NCI-H1930 (cell line): ENCODE measurements at places on chromosomes 7 and 10.

DNA sequence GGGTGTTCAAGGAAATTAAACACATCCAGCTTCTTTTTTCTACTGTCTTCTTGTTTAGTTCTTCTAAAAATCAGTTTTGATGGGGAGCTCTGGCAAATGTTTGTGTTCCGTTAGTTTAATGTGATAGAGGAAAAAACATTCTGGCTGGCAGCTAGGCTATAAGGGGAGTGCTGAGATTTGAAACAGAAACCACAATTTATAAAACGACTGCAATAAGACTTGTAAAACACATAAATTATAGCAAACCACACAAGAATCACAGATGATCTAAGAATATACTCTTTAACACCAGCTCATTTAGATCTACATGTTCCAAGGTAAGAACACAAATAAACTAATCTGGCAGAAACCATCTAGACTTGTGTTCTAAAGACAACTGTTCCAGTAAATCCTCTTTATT is 425.5 kb downstream of the CNTNAP2 start:
- no peak for DNase-seq

GRCh38 chr7:146138926-146139325 is 22.3 kb downstream of the CNTNAP2 start:
- no peak for DNase-seq

DNA sequence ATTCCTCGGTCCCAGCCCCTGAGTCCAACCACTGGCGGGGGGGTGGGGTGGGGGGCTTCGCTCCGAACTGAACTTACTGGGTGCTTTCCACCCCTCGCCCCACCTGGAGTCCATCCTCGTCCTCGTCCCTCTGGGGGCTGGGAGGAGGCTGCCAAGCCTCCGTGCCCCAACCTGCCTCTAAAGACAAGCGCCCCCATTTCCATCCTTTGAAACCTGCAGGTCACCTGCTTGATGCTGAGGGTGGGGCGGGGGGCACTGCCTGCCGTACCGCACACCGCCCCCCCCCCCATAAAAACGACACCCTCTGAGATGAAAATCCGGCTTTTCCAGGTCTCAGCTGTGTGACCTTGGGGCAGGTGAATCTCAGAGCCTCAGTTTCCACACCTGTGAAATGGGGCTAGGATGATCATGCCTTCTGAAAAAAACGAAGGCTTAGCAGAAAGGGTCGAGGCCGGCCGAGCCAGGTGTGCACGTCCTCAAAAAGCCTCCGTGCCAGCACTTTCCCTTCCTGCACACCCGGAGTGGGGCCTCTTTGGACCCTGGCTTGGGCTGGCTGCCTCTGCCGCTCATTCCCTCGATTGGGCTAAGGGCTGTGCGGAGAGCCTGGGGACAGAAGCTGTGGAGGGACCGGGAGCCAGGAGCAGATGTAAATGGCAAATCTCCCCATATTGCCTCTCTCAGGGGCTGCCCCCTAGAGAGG is 967 bp downstream of the ELFN1 start:
- DNase-seq = no peak

GRCh38 chr7:139594911-139595476 is 71.5 kb downstream of the CLEC2L start:
- DNase-seq = no peak

DNA sequence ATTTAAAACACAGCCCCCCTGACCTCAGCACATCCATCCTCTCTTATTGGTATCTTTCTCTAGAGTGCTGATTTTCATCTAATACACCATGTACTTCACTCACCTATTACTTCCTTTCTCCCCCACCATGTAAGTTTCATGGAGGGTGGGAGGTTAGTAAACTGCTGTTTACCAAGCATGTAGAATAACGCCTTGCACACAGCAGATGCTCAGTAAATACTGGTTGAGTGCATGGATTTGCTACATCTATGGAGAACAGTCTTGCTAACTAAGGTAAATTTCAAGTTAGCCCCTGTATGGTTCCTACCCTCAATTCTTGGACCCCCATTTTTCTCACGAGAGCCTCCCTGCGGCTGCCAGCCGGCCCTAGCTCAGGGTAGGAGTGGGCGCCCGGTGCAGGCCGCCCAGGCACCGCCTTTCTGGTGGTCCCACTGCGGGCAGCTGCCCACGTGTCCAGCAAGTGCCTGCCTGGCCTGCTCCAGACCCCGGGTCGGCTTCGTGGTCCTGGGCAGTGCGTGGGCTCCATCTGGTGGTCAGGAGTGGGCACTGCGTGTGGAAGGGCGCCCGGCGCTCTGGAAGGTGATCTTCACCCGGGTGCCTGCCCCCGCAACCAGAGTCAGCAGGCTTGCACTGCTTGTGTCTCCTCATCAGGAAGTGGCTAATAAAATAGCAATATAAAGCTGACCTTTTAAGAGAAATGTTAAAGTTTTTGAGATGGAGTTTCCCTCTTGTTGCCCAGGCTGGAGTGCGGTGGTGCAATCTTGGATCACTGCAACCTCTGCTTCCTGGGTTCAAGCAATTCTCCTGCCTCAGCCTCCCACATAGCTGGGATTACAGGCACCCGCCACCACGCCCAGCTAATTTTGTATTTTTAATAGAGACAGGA is 63.4 kb upstream of the DNAJB6 start:
- DNase-seq = no peak

- no peak for DNase-seq
Measured at GRCh38 chr10:71771821-71772617, 1.3 kb downstream of the VSIR start.

GRCh38 chr10:124558339-124559321 is 97.0 kb downstream of the LHPP start:
- DNase-seq = no peak

- DNase-seq = no peak
Measured at GRCh38 chr10:63711867-63712716, 190.9 kb downstream of the REEP3 start.

GRCh38 chr10:30842894-30843293 is 188.8 kb downstream of the ZNF438 start:
- no peak for DNase-seq

DNA sequence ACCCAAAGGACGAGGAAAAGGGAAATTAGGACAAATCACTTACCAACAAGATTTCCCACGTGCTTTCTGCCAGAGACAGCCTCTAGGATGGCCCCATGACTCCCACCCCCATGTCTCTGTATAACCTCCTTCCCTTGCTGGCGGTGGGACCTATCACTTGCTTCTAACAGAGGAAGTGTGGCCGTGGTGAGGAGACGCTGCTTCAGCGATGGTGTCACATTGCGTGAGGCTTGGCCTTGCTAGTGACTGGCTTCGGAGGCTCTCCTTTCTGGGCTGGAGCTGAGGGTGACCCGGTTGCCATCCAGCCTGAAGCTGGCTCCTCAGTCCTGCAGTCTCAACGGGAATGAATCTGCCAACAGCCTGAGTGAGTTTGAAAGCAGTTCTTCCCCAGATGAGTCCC is 123.7 kb downstream of the ANLN start:
- no peak for DNase-seq

DNA sequence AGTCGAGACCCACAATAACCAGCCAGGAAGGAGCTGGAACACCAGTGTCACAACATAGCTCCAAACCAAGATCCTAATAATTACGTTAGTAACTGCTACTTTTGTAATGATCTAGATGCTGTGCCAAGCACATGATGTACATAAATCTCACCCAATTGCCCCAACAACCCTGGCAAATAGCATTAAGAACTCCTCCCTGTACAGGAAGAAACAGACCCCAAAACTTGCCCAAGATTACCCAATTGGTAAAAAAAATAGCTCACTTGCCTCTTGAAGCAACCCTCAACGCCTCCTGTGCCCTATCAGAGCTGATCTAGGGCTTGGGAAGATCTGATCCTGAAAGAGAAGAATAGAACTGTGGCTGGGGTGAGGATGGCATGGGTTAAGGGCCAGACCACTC is 628.7 kb upstream of the AUTS2 start:
- DNase-seq = no peak

GRCh38 chr7:125279961-125280360 is 350.3 kb upstream of the POT1 start:
- DNase-seq = no peak

GRCh38 chr7:99472561-99473314 is at the start of gene ZNF789:
Gene ZNF789 (plus strand): TSS chr7:99472890. CDS start chr7:99476457, 3,567 bp downstream.
- peak; percentile 99 for DNase-seq

DNA sequence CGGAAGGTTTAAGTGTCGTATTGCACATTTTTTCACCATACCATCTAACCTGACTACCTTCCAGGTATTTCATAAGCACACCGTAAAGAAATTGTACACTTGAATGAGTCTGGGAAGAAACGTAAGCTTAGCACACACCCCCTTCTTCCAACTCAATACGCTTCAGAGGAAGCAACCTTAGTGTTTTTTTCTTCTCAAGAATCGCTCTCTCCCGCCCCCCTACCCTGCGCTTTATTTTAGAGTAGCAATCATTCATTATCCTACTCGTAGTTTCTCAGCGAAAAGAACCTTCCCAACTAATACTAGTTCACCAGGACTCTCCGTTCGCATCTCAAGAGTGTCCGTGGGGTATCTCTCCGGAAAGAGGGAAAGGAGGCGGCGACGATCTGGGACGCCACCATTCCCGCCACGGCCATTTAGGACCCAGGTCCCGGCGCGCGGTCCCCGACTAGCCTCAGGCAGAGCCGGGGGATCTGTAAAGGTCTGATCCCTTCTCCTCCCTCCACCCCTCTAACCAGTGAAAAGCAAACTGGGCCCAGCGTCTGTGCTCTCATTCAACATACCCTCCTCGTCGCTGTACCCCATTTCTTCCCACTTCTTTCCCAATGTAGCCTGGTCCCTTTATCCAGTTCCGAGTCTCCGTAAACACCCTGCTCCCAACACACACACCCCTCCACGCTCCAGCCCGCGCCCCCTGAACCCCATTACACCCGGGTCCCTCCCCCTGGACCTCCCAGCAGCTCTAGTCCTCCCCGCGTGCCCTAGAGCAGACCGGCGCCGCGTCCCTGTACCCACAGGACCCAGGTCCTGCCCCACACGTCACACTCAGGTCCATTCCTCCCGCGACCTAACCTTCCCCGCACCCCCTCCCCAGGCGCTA is 16.0 kb downstream of the MYOZ1 start:
- no peak for DNase-seq

GRCh38 chr10:132783165-132783939 is 2.6 kb downstream of the NKX6-2 start:
- DNase-seq = no peak

GRCh38 chr7:24836084-24836483 is 78.8 kb upstream of the GSDME start:
- no peak for DNase-seq

DNA sequence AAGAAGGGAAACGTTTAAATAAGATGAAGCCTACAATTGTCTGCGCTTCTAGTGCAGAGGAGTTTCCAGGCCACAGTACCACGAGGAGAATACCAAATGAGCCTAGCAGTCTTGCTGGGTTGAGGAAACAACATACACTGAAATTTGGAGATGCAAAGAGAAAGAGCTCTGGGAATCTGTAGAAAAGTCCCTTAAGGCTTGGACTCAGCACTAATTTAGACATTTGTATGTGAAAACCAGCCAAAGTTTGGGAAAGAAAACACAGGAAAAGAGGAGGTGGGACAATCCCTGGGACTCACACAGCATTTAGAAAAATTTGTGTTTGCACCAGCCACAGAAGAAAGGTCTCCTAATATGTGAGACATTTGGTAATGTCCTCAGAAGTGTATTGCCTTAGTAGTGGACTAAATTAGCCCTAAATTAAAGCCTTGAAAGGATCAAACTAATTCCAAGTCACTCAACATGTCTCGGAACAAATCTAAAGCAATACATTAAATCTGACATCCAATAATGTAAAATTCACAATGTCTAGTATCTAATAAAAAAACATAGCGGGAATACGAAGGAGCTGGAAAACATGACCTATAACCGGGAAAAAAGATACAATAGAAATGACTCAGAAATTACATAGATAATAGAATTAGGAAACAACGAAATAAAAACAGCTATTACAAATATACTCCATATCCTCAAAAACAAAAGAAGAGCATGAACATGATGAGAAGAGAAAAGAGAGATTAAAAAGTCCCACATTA is 187.1 kb upstream of the NAMPT start:
- no peak for DNase-seq

DNA sequence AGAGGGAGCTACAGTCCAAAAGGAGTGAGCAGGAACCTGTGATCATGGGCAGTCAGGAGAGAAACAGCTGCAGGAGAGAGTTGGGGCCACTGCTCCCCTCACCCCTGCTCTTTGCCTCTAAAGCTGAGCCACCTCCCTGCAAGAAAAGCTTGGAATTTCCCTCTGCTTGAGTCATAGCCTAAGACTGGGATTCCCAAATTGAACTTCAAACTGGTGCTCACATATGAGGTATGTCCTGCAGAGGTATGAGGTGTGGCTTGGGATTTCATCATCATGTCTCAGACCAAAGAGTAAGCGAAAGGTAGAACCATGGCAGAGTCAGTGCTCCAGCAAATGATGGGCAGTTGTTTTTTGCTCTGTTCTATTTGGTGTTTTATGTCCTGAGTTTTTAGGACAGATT is 237.1 kb upstream of the NRP1 start:
- no peak for DNase-seq

GRCh38 chr7:12323415-12323814 is 80.2 kb downstream of the VWDE start:
- no peak for DNase-seq

DNA sequence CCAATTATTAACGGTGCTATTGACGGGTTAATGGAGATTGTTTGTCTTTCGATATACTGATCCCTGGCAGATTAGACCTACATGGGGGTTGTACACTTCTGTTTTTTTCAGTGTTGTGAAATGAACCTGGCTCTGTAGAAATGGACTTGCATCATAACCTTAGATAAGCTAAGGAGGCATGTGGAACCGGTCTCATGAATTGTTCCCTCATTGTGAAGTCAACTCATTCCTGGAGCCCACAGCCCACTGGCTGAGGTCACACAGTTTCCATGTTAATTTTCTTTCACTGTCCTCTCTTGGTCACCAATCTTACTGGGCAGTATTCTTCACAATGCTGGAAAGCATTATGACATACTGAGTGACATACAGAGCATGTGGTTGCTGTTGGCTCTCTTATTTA is 202.8 kb downstream of the BMPER start:
- no peak for DNase-seq

DNA sequence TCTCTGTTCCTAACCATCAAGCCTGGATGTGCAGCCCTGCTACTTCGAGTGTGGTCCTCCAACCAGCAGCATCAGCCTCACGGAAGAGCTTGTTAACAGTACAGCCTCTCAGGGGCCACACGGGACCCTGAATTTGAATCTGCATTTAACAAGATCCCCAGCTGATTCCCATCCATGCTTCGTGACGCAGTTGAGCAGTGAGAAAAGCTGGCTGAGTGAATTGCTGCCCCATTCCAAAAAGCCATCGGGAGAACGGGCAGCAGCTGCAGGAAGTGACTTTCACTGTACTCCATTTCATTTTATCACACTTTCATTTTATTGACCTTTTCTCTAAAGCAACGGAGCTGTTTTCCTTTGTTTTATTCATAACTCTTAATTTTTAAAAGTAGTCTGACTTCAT is 22.5 kb downstream of the FAM171A1 start:
- DNase-seq = no peak

- DNase-seq = no peak
Measured at GRCh38 chr10:34295142-34295548, 520.0 kb downstream of the PARD3 start.

GRCh38 chr7:131231381-131232220 is 96.1 kb upstream of the MKLN1 start:
- DNase-seq = no peak
